Mesothelial cell of epicardium (in vitro differentiated cells): ENCODE measurements at places on chromosomes 16 and 17.

- DNase-seq = no peak
Measured at GRCh38 chr17:16258901-16259300, 41.9 kb downstream of the PIGL start.

- peak; percentile 54 for DNase-seq
Measured at GRCh38 chr16:20385844-20386832, 18.4 kb downstream of the PDILT start.

DNA sequence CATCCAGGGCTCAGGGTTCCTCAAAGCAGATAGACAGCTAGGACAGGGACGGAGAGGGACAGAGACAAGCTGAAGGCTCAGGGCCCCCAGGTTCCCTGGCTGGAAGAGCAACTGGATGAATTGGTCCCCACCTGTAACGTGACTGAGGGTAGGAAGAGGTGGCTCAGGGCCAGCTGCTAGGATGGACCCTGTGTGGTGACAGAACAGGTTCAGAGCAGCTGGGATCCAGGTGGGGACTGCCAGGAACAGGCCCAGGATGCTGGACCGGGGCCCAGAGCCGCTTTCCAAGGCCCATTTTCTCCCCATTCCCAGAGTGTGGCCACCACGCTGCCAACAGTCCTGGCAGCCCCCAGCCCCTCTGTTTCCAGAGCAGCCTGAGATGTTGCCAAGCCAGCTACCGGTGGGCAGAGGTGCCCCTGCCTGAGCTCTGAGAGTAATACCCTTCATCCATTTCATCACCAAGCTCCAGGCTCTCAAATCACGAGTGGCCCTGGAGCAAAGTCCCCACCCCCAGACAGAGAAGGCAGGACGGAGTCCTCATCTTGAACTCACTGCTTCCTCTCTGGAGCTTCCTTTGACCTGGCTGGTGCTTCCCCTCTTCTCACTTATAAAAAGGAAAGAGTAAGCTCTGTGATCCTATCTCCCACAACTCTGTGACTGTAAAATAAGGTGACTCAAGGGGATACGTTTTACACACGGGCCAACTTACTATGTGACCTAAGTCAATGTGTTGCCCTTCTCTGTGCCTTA, 79.6 kb downstream of the TMEM132E start:
- no peak for DNase-seq

GRCh38 chr16:4410335-4411075, 5.9 kb downstream of the CORO7 start:
- DNase-seq = no peak

DNA sequence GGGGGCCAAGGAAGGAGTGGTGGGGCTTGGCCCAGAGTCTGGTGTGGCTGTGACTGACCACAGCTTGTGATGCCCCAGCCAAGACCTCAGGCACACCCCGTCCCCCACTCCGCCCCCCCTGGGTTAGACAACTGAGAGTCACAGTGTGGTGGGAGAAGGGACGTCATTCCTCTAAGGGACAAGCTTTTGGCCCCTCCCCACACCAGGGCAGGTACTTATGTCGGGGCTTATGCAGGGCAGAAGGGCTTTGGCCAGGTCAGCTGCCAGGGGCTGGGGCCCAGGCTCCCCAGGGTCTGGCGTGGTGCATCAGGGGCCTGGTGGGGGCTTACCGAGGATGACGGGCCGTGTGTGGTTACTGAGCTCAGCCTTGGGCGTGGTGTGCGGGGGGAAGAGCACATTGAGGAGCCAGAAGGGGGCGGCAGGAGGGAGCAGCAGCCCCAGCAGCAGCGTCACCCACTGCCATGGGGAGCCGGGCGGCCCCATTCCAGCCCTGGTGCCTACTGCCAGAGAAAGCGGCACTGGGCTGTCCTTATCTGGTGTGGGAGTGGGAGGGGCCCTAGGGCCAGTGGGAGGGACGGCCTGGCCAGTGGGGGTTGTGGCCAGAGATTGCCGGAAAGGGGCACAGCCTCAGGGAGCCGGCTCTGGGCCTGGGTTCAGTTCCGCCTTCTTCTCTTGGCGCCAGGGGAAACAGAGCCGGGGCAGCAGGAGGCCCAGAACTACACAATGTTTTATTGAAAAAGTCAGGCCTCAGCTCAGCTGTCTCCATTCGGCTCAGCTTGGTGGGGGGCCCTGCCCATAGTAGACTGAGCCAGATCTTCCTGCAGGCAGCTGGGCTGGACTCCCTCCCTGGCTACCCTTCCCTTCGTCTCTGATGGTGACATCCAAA, at the start of gene LCAT:
Gene LCAT, minus strand, starts transcription at position 502 of the 886 bp plus-strand sequence. Its CDS starts 19 bp downstream, at position 483.
- no peak for DNase-seq
